ENCODE measurements at places on chromosomes 1 and 21.

GRCh38 chr1:20964540-20965484, 177.7 kb upstream of the HP1BP3 start:
- DNase-seq: no peak

DNA sequence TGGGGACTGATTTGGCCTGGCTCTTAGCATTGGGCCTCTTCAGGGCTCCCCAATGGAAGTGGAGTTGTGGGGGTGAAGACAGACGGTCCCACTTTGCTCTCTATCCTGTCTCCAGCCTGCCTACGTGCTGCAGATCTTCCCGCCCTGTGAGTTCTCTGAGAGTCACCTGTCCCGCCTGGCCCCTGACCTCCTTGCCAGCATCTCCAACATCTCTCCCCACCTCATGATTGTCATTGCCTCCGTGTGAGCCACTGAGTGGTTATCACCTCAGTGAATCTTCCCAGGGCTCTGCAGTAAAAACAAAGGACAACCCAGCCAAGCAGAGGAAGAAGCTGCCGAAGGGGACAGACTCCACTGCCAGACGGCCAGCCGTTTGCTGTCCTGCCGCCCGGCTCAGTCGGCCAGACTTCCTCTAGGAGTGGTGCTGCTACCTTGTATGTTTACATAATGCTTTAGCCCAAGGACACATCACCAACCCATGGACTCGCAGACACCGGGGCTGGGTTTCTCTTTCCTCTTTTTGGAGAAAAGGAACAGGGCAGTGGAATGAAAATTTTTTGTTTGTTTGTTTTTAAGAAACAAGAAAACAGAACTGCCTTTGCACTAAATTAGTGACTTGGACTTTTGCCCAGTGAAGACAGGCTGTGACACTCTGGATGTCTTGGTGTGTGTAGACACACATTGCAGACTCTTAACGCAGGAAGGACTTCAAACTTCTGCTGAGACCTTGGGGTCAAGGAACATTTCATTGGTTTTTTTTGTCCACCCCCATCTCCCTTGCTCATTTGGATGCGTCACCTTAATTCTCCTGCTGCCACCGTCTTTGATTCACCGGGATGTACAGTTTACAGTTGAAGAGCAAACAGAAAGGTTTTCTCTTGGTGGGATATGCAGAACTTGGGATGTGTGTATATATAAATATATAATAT, 36.5 kb downstream of the ZBTB17 start:
- no peak for DNase-seq

DNA sequence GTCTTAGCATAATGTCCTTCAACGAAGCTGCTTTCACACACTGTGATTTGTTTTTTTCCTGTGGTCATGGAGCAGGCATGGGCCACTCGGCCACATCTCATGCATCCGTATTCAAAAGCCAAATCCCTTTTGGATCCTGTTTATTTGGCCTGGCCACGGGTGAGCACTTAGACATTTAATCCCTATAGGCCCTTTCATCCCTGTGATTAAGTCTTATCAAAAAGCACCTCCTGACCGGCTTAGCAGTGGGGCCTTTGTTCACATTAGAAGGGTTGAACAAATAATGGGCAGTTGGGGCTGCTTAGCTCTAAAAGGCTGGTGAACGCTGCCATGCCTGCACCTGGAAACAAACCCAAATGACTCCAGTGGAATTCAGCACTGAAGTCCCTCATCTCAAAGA, 2.0 kb downstream of the KCNE2 start:
- DNase-seq: no peak

DNA sequence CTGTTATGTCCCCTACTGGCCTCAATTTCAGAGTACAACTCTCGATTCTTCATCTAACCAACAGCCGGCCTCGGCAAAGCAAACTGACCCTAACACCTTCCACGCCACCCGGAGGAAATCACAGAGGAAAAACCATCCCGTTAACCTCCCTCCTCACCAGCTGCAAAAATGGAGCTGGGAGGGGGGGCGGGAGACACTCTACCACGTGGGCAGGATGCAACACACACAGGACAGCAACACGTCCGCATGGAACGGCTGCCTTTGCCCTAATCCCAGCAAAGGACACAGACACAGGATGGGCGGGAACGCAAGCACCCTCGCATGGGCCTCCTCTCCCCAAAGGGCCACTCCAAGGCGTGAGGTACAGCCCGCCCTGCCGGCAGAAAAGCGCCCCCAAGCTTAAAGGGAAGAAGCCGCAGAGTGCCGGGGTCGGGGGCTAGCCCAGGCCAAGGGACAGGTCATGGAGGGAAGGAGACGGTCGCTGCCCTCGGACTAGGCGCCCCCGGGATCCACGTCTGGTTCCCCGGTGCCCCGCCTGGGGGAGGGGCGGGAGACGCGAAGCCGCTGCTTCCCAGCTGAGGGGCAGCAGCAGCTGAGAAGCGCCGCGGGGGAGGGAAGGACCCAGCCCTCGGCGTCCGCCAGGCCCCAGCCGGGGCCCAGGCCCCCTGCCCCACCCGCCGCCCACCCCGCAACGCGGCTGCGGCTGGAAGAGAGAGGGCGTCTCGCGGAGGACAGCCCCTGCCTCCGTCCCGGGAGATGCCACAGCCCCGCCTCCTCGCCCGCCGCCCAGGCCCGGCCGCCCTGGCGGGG, 590 bp downstream of the FOXJ3 start:
- DNase-seq: no peak

GRCh38 chr1:39405358-39405757, 86.1 kb upstream of the BMP8A start:
- DNase-seq: no peak

DNA sequence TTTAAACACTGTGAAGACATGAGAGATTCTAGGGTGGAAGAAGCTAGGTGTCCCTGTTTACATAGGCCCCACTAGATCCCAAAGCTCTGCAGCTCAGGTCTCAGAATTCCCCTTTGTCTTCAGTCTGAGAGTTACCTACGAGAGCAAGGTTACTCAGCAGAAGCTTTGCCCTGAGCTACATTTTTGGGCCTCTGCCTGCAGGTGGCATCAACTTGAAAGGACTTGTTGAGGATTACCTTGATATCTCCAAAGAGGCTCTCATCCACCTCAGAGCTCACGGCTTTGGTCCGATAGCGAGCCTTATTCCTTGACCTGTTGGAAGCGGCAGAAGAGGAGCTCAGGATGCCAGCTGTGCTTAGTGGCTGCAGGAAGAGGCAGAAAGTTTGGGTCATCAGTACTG, 7.0 kb downstream of the CFAP45 start:
- DNase-seq: no peak
